ENCODE measurements at places on chromosomes 2 and 18. TPM values are rescaled to one million over a fixed set of nuclear protein-coding genes. Genes with fewer than 3 reads are reported as not detected.

GRCh38 chr18:68053290-68053689 is 536.8 kb upstream of the DSEL start:
- no peak for DNase-seq

- no peak for DNase-seq
Measured at GRCh38 chr2:45729753-45730512, 78.5 kb downstream of the PRKCE start.

GRCh38 chr2:119486196-119486827 is 38.0 kb downstream of the SCTR start:
- no peak for DNase-seq

DNA sequence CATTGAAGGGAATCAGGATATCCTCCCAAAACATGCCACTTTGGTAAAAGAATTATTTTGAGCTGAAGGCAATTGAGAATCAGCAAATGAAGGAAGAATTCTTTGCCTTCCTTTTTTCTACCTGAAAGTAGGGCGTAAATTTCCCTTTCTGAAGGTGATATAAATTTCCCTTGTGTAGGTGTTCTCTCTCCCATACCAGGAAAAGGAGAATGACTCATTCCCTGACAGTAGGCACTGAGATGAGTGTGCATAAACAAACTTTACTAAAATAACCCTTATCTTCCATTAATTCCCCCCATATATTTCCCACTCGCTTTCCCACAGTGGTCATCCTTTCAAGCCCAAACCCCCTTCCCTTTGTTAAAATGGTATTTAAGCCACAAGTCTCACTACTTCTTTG is 1339.0 kb downstream of the LRP1B start:
- DNase-seq, result no peak

DNA sequence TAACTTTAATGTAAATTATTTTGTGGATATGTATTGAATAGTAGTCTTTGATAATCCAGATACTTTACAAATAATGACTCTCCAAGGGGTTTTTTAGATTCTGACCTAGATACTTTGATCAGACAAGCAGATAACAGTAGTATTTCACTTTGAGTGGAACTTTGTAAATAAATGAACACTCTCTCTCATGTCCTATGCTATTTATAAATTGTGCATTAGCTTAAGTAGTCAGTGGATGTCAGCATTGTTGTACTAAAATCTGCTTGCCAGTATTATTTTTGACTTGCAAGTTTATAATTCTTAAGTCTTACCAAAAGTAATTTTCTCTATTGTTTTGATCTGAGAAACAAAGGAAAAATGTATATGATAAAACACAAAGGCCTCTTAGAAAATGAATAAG is 1113.1 kb upstream of the NRXN1 start:
- no peak for DNase-seq

DNA sequence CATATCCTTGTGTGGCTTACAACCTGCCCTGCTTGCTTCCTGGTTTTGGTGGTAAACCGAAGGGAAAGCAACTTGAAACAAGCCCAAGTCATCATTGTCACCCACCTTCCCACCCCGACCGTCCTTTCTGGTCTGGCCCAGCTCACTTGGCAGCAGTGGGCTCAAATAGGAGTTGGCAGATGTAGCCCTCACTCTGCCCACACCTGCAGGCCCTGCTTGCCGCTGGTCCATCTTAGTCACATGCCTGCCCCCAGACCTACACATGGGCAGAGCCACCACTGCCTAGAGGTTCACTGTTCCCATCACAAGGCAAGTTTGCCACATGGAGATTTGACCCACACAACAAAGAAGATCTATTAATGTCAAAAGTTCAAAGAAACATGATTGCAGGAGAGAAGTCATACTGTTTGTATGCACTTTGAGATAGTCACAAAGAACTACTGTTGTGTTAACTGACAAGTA is 9.3 kb downstream of the EIPR1 start:
- DNase-seq, result no peak

NXPH2 gene
- not detected for total RNA-seq

SPDYA gene
- 1.6 TPM for total RNA-seq

MYO1B gene
- total RNA-seq, result 62.1 TPM

SERPINB12 gene
- total RNA-seq, result not detected

CHST10 gene
- total RNA-seq, result 0.84 TPM

CELF4 gene
- total RNA-seq, result 1.8 TPM

ATOH8 gene
- 4.6 TPM for total RNA-seq
